ENCODE measurements at places on chromosomes 6 and 20.
A peak's percentile ranks its signal among the peaks of the same experiment; 100 is the strongest.

GRCh38 chr6:121590916-121591315 is 155.5 kb downstream of the GJA1 start:
- DNase-seq = no peak

GRCh38 chr6:52499026-52499425 is 77.8 kb downstream of the TRAM2 start:
- DNase-seq = no peak

DNA sequence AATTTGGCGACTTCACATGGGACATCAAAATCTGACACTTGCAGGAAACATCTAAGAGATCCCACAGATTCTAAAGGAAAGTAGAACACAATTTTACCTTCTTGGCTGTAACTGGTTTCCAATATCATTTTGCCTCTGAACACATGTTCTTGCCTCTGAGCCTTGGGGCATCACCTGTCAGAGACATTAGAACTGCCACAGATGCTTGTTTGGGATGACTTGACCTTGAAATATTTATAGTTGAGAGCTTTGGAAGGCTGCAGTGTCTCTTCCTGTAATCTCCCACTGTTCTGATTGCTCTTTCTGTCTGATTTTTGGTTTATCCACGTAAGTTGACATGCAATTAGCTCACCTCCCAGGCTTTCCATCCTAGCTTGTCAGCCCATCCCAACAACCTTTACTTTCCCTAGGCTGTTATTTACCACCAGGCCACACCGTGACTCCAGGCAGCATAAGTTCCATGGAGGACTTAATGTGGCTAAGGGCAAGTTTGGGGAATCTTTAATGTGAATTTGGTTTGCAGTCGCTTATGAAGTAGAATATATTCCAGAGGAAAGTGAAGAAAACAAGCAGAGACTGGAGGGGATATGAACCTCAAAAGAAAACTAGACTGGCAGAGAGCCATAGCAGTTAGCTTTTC is 256.5 kb upstream of the RIN2 start:
- DNase-seq = no peak

DNA sequence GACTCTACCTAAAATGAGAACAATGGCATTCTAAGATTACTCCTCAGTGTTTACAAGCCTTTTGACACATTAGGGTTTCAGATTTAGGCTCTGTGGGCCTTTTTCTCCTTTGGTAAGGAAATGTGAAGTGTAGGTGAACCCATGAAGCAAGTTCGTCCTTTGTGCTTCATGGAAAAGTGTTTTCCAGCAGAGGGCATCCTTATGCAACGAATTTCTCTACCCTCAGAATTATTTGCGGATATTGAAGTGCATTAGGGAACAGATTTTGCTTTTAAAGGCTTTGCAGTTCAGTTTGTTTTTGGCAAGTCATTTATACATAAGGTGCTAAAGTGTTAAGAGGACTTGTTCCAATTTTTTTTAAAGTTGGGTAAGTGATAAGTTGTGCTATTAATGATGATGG is 55.7 kb upstream of the FERMT1 start:
- DNase-seq = no peak

DNA sequence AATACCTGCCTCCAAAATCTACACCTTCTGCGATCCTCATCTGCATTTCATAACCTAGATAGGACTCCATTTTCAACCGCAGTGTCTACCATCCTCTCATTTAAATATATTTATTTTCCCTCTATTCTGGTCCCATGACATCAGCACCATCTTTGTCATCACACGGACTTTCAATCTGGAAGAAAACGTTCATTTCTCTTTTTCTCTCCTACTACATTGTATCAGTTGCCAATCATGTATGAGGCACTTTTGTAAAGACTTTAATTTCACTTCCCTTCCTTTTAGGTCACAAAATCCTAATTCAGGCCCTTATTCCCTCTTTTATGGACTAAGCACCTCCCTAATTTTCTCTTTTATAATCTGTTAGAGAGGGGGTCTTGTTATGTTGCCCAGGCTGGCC is 89.6 kb downstream of the PHACTR1 start:
- DNase-seq = no peak

- no peak for DNase-seq
Measured at GRCh38 chr6:144955859-144956258, 670.7 kb downstream of the UTRN start.

- DNase-seq = no peak
Measured at GRCh38 chr6:26233649-26234420, 131.2 kb upstream of the BTN3A2 start.

DNA sequence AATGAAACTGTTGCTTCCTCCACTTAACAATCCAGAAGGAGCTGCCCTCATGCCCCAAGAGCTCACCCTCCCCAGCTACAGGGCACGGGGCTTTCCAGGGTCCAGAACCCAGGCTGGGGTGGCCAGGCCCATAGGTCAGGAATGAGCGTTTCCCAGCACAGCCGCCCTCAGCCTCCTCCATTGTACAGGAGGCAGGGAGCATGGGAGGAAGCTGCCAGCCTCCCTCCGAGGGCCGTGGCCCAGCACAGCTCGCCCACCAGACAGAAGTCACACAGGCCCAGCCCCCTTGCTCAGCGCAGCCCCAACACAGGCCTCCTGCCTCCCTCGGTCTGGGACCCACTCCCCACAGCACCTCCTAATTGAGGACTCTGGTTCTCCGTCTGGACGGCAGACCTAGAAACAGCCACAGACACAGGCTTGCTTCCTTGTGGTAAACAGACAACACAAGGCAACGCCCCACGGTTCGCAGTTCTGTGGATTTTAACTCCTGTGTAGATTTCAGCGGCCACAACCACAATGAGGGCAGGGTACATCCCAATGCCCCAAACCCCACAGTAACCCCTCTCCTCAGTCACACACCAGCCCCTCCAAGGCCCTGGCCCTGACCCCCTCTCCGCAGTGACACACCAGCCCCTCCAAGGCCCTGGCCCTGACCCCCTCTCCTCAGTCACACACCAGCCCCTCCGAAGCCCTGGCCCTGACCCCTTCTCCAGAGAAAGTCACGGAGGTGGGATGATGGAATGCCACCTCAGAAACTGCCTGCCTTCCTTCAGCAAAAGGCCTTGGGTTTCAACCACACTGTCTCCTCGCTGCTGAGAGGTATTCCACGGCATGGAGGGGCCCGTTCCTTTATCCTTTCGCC is 173.5 kb downstream of the DLL1 start:
- DNase-seq = no peak

DNA sequence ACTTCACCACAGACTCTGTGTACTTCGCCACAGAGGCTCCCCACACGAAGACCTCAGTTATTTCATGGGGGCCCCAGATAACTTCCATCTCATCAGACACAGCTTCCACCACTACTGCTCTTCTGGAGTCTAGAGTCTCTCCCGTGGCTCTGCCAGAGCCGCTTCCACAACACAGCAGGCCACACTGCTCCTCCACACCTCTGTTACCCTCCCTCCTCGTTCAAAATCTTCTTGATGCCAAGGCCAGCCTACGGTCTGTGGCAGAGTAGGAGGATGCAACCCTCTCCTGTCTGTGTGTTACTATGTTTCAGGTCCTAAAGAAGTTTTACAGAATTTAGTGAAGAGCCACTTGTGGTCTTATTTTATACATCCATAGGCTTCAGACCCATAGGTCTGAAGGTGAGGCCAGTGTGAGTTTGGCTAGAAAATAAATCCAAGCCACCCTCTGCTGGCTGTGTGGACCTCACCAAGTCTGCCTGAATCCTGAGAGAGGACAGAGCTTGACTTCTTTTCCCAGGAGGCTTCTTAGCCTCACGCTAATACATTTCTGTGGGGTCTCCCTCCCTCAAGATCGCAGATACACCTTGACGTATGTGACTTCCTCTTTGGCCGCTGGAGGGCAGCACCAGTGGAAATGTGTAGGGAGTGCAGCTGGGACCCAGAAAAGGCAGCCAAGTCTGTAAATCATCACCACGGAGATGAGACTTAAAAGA is 197.7 kb downstream of the FAXC start:
- DNase-seq = peak; percentile 22

DNA sequence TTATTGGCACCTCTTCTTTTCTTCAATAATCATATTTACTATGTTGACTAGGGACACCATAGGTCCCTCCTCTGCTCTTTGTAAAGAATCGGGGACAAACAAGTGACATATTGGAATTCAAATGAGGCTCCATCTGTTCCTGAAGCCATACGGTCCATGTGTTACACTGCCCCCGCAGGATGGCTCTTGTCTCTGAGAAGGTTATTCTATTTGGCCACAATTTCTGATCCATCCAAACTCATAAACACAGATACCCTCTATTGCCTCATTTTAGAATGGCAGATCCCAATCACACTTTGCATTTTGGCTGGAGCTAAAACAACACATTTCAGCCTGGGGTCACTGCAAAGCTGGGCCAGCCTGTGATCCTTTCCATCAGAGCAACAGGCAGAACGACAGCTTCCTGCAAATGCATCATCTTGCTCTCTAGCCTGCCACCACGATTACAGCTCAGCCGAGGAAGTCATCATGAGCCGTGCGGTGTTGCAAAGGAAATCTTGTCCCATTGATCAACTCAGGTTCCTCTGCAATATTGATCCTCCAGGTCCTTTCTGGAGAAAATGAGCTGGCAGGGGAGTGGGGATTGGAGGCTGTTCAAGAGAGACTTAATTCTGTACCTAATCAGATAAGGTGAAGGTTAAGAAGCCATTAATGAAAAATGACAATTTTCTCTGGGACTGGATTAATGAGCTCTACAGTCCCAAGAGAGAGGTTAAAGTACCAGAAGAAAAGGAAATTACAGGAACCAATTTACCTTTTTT is 73.1 kb downstream of the AGPAT4 start:
- DNase-seq = no peak

DNA sequence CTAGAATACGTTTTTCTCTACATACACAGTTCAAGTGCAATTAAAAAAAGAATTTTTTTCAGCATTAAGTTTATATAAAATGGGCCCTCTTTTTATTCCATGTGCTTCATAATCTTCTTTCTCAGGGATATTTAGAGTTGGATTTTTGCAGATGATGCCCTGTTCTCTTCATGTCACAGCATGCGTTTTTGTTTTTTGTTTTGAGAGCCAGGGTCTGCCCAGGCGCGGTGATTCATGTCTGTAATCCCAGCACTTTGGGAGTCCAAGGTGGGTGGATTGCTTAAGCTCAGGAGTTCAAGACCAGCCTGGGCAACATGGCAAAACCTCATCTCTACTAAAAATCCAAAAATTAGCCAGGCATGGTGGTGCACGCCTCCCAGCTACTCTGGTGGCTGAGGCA is 82.9 kb upstream of the PRND start:
- DNase-seq = no peak

DNA sequence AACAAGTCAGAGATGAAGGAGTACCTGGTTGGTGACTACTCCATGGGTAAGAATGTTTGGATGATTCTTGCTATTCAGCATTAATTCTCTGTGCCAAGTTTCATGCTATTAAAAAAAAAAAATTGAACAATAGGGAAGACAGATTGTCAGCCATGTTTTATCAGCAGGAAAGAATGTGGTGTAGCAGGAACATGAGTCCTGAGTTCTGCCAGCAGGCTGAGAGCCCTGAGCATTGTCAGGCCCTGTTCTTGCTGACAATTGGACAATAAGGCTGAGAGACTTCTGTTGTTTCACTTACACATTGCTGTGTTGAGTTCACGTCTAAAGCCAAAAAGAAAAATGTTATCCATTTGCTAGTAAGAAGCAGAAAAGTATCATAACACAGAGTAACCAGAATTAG is 70.4 kb upstream of the SMIM28 start:
- DNase-seq = no peak

DNA sequence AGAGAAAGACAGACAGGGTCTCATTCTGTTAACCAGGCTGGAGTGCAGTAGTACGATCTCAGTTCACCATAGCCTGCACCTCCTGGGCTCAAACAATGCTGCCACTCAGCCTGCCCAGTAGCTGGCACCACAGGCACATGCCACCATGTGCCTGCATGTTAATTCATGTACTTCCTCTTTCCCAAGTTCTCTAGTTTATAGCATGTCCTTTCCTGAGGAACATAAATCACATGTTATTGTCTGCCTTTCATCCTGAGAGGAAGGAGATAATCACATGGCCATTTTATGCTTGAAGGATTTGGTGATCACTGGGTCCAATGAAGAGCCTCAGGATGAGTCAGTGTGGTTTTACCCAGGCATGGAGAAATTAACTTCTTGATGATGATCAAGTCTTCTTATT is 47.9 kb downstream of the COL11A2 start:
- DNase-seq = no peak

DNA sequence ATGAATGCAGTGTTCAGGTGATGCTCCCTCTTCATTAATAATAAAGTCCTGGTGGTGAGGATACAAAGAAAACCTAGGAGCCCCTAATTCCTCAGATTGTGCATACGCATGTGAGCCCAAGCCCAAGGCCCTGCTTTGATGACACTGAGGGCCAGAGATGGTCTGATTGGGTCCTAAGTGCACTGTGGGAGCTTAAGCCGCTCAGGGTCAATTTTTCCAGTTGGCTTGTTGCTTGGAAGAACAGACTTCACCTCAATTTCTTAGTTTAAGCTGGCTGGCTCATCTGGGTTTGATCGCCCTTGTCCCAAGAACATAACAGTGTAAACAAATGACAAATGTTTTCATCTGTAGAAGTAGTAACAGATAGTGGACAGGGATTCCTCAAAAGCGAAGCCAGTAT is 41.4 kb downstream of the INSM1 start:
- DNase-seq = no peak

- no peak for DNase-seq
Measured at GRCh38 chr6:30323806-30324205, 2.9 kb upstream of the TRIM39 start.

- DNase-seq = no peak
Measured at GRCh38 chr6:14240411-14241166, 123.0 kb downstream of the CD83 start.

DNA sequence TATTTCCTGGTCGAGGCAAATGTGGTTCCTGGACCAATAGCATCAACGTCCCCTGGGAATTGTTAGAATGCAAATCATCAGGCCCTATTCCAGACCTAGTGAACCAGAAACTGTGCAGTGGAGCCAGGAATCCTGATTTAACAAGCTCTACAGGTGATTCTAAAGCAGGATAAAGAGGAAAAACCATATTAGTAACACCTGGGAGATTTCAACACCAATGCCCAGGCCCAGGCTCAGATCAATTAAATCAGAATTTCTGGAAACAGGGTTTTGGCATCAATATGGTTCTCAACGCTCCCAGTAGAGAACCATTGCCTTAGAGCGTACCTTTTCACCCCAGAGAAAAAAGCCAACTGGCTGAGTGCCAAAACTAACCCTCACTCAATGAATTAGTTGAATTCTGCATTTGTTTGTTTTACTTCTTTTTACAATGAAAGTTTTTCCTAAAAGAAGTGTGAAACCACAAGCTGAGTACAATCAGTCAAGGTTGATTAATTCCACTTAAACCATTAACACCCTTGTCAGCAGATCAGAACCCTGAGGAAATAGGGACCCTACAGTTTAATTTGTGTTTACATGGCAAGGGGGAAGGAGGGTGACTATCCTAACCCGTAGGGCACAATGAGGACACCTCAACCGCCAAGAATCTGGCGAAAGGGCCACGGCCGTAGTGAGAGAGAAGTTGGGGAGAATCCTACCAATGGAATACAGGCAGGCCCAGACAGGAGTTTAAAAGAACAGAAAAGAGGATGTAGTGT is 34.9 kb upstream of the LOC128125822 start:
- no peak for DNase-seq

DNA sequence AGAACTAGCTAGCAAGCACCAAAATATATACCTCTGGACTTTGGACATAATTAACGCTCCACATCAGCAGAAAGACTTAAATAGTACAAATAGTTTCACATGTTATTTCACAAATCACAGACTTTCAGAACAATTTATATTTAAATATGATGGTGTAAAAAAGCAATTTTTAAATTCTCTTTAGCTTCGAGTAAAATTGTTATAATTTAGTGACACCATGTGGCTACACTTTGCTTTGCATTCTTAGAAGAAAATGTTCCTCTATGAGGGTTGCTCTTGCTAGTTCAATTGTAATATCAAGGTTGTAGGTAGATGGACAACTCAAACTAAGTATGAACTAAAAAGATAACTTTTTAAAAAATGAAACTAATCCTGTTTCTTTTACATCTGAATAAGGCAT is 69.0 kb downstream of the BTBD9 start:
- DNase-seq = no peak
